ENCODE measurements at places on chromosomes 16 and 17. TPM values are rescaled to one million over a fixed set of nuclear protein-coding genes. Genes with fewer than 3 reads are reported as not detected.

Gene LIMD2
- total RNA-seq, result 11.1 TPM

Gene ZSCAN10
- 0.33 TPM for total RNA-seq

Gene XYLT1
- total RNA-seq, result 0.97 TPM

Gene MPP2
- total RNA-seq, result 1.3 TPM

Gene RHBDF1
- 26.3 TPM for total RNA-seq

Gene TAC4
- not detected for total RNA-seq

Gene CHST6
- total RNA-seq, result 0.34 TPM

Gene TBC1D28
- total RNA-seq, result not detected

Gene CES5A
- not detected for total RNA-seq

Gene PRSS21
- total RNA-seq, result not detected

Gene SENP3
- 85.2 TPM for total RNA-seq

Gene GLP2R
- total RNA-seq, result 10.2 TPM

Gene FBXW10B
- total RNA-seq, result 3.0 TPM

Gene RNF157
- 7.0 TPM for total RNA-seq

Gene SLFN14
- total RNA-seq, result not detected

Gene MRM3
- total RNA-seq, result 42.1 TPM

Gene SLC6A2
- not detected for total RNA-seq

Gene C17orf67
- 1.5 TPM for total RNA-seq

Gene PPP1R27
- total RNA-seq, result not detected

Gene ORAI3
- total RNA-seq, result 10.0 TPM

Gene NACA2
- total RNA-seq, result not detected

Gene CDRT15L2
- total RNA-seq, result not detected

Gene STX1B
- 1.9 TPM for total RNA-seq
